ENCODE measurements at places on chromosomes 11 and 22. TPM values are rescaled to one million over a fixed set of nuclear protein-coding genes. Genes with fewer than 3 reads are reported as not detected.

GRCh38 chr11:128042290-128042751, 545.0 kb downstream of the ETS1 start:
- no peak for DNase-seq

GRCh38 chr11:486189-486588, 20.9 kb downstream of the RNH1 start:
- DNase-seq = no peak

DNA sequence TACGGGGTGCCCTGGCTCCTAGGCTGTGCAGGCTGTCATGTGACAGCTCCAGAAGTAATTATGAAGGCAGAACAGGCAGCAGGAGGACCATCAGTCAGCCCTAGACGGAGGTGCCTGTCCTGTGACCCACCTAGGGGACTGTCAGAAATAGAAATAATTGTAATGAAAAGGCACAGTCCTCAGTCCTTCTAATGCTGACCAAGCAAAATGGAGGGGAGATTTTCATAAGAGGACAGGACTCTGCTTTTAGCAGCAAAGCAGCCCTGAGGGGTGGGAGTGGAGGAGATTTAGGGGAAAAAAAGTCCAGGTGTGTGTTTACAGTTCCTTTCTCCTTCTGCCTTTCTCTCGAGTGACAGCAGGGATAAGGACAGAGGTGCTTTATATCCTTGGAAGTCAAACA, 108.3 kb upstream of the KIRREL3 start:
- DNase-seq = no peak

- DNase-seq = no peak
Measured at GRCh38 chr11:69896250-69896649, 77.0 kb upstream of the FGF3 start.

GRCh38 chr11:120344302-120345004, 8.2 kb downstream of the ARHGEF12 start:
- DNase-seq = no peak

GRCh38 chr22:19912271-19912999, 29.1 kb upstream of the COMT start:
- DNase-seq = no peak

DNA sequence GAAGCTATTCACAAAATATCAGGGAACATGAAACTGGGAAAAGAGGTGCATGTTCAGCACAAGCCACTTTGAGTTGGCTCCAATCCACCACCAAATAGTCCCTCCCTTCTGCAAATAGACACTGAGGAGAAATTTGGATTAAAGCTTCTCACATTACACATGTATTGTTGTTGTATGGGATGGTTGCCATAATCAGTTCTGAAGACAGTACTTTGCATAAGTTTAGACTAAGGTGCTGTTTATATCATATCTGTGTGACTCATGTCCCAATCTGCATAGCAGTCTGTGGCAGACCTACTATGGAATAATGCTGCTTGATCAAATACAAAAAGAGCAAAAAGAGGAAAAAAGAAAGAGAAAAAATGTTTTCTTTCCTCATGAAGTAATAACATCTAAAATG, 376.7 kb upstream of the DDI1 start:
- no peak for DNase-seq

- DNase-seq = no peak
Measured at GRCh38 chr11:72439455-72439854, 5.1 kb upstream of the CLPB start.

DNA sequence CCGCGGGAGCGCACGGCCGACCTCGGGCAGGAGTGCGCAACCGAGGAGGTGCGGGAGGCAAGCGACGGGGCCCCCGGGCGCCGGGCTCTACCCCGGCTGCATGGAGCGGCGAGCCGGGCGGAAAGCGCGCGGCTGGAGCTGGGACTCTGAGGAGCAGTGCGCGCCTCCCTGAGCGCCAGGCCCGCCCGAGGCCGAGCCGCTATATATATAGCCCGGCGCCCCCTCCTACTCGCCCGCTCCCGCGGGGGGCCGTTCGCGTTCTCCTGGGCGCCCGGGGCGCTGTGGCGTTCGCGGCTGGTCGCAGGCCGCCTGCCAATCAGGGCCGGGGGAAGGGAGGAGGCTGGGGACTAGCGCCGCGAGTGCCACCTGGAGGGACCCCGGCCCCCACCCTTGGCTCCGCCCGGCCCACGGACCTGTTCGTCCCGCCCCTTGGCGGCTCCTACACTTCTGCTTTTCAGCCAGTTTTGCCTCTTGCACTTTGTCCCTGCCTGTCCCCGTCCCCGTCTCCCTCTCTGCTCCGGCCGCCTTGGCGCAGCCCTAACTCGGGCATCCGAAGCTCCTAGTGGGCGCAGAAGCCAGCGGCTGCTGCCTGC, at the start of gene FGF4:
Gene FGF4 (minus strand): TSS at position 179 of the 593 bp plus-strand sequence. CDS start 257 bp downstream, outside the sequence.
- DNase-seq = no peak

GRCh38 chr11:119928047-119928446, 199.0 kb upstream of the NECTIN1 start:
- DNase-seq = no peak

GRCh38 chr22:24501301-24502005, 6.3 kb downstream of the UPB1 start:
- no peak for DNase-seq

DNA sequence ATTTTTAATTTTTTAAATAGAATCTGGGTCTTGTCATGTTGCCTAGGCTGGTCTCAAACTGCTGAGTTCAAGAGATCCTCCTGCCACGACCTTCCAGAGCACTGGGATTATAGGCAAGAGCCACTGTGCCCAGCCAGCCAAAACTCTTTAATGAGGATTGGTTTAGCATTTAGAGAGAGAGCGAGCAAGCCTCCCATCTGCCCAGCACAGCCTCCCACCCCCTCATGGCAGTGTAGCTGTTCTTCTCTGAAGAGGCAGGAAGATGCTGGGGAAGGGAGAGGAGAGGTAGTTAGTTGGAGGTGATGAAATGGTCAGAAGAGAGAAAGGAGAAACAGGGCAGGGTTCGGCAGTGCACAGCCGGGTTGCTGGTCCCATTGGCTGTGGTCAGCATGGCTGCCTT, 105.7 kb downstream of the SCN3B start:
- no peak for DNase-seq

DNA sequence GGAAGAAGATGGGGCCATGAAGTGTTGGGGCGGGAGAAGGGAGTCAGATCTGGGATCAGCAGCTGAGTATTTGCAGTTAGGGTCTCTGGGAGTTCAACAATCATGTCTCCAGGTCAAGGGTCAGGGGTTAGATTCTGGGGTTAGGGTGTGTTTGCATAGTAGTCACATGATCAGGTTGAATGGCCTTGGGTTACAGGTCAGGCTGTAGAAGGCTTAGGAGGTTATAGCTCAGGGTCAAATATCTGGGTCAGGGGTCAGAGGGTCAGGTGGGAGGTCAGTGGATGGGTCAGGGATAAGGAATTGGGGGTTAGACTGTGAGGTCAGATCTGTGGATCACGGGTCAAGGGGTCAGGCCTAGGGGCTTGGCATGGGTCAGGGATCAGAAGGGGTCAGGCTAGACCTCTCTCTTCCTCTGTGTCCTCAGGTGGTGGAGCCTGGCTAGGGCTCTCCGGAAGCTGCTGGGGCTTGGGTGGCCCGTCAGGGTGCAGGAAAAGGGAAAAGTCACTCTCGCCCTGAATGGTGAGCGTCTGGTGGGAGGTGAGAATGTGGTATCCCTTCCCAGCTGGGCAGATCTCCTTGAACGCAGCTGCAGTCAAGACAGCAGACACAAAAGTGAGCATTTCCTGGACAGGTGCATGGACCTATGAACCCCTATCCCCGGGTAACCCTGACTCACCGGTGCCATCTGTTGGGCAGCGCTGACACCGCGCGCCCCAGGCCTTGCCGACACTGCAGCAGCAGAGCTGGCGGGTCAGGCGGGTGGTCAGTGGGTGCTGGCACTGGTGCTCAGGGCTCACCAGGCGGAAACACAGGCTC, 6.4 kb downstream of the LTBP3 start:
- peak; percentile 74 for DNase-seq

DNA sequence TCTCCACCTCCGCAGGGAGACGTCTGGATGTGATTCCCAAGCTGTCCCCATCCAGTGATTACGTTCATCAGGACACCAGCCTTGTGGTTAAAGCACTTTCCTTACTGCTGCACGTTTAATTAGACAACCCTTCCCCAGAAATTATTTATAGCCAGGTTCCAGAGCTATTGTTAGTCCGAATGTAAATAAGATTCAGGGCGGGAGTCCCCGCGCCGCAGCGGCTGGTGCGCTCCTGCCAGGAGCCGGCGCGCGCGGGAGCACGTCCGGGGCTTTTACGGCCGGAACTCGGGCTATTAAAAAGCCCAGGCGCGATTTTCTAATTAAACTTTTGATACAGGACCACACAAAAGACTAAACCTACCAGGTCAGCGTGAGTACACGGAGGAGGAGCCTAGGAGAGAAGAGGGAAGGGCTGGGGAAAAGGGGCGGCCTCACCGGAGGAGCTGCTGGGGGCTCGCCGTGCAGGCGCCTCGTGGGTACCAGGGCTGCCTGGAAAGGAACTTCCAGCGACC, 538.3 kb downstream of the OPCML start:
- DNase-seq = no peak

DNA sequence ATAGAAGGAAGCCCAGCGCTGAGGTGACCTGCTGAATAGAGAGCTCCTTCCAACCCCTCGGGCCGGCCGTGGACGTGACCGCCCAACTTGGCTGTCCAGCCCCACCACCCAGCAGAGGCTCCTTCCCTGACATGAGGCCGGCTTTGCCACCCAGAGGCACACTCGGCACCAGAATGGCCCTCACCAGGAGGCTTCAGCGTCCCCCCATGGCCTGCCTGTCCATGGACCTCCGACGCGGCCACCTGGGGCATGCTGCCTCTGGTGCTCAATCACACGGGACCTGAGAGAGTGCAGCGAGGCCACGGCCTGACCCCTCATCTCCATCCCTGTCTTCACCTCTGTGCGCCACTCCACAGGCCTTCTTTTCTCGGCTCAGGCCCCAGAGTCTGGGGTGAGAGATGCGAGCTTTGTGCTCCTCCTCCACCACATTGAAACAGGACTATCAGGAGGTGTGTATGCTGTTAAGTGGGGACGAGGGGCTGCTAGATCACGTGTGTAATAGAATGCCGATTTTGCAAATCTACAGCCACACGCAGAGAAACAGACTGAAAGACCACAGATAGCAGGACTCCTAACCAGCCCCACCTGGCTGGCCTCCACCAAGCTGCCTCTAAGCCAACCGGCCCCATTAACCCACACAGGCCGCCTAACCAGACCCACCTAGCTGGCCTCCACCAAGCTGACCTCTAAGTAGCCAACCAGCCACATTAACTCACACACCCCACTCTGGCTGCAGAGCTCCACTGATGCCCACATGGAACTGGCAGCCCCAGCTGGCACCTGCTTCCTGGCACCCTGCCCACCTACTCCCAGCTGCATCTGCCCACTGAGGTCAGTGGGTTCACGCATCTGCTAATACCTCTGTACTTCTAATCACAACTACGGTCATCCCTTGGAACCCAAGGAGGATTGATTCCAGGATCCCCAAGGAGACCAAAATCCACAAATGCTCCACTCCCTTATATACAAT, 20.7 kb downstream of the LINC01488 start:
- DNase-seq = no peak

DNA sequence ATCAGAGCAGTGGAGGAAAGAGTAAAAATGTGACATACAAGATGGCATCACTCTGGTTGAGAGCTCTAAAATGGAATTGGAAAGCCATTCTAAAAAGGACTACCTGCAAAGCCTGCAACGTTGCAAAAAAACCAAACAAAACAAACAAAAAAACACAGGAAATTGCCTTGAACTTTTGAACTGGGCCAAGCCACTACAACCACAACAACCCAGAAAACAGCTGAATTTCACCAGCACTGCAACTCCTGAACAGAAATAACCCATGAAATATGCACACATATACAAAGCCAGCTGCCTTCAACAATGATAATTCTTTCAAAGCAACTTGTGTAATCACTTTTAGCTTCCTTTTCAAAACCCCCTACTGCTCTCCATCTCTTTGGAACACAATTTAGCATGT, 326.6 kb upstream of the LRRC4C start:
- no peak for DNase-seq

DNA sequence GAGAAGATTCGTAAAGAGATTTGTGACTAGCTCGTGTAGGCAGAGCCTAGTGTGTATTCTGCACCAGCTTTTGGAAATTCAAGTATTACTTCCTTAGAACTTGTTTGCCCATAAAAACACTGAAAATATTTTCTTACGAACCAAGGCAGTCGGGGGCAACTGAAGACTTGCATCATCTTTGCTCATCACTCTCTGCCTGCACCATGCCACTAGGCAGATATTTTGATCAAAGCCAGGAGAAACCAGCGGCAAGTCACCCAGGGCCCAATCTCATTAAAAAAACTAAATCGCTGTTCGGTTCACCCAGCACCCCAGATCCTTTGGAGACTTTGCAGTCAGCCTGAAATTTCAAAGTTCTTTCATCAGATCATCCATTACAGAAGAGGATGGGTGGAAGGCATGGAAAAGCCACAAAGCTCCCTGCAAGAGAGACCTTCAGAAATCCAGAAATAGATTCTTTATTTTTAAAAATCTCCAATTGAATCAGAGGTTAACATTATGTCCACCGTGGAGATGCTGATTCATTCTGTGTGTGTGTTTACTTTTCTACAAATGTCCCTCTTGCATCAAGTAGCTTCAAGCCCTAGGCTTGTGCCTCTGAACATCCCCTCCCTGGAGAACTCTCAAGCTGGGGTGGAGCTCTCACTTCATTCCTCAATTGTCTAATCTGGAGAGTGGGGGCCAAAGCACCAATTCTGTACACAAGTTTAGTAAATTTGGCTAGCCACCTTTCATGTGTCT, 78.4 kb downstream of the ETS1 start:
- no peak for DNase-seq

- peak; percentile 24 for DNase-seq
Measured at GRCh38 chr11:1199751-1200610, 22.9 kb upstream of the MUC5B start.

The PANX2 gene
- 0.11 TPM for total RNA-seq

The TRIM6 gene
- 1.5 TPM for total RNA-seq

The TSPAN4 gene
- total RNA-seq = 19.0 TPM

The GTSE1 gene
- 73.8 TPM for total RNA-seq

The CPSF7 gene
- 115 TPM for total RNA-seq

The OR8D4 gene
- not detected for total RNA-seq

The BIRC3 gene
- total RNA-seq = 59.3 TPM

The CD151 gene
- total RNA-seq = 36.4 TPM

The PRG3 gene
- not detected for total RNA-seq

The PAK1 gene
- 83.6 TPM for total RNA-seq

The CSTF3 gene
- 27.4 TPM for total RNA-seq

Measured in activated naive CD8-positive, alpha-beta T cell treated with anti-CD3 and anti-CD28 coated beads, Interleukin-2, amount 10 ng/mL, durations not matched to agents 7 days and 5 days (primary cell).